ENCODE measurements at places on chromosomes 11 and 22.

- no peak for DNase-seq
These were observed 47.8 kb upstream of the A4GALT start for GRCh38 chr22:42768385-42769035.

DNA sequence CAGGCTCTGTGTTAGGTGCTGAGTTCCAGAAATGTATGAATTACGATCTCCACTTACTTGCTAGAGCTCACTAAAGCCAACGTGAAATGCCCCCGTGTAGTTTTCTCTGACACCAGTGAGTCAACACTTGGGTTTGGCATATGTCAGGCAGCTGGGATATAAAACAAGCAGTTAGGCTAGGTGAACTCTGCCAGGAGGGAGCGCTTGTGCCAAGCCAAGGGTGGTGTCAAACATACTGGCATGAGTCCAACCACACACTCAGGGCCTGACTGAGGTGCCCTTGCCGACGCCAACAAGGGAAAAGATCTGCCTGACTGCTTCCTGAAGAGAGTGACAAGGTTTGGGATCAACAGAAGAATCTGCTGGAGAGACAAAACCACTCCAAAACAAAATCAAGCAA, 167.8 kb upstream of the NARS2 start:
- peak; percentile 71 for DNase-seq

GRCh38 chr11:15985127-15985859, 371.1 kb downstream of the SOX6 start:
- DNase-seq, result no peak

GRCh38 chr11:61082931-61083531, 19.3 kb upstream of the CD5 start:
- no peak for DNase-seq

GRCh38 chr11:111846636-111847035, 24.7 kb downstream of the ALG9 start:
- no peak for DNase-seq

- DNase-seq, result peak; percentile 87
These were observed 23.5 kb downstream of the SPATA19 start for GRCh38 chr11:133821776-133822175.

DNA sequence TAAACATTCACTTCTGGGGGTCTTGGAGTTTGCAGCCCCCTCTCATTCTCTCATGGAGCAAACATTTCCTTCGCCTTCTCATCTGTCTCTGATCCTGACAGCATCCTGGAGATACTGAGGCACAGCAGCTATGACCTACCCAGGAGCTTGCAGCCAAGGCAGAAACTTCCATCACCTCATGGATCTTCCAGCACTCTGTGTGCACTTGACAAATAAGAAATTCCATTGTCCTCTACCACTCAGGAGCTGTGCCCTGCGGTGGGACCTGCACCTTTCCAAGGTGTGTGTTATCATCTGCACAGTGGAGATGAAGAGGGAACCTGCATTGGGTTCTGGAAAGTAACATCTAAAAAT, 49.1 kb downstream of the GGTLC2 start:
- DNase-seq, result no peak

DNA sequence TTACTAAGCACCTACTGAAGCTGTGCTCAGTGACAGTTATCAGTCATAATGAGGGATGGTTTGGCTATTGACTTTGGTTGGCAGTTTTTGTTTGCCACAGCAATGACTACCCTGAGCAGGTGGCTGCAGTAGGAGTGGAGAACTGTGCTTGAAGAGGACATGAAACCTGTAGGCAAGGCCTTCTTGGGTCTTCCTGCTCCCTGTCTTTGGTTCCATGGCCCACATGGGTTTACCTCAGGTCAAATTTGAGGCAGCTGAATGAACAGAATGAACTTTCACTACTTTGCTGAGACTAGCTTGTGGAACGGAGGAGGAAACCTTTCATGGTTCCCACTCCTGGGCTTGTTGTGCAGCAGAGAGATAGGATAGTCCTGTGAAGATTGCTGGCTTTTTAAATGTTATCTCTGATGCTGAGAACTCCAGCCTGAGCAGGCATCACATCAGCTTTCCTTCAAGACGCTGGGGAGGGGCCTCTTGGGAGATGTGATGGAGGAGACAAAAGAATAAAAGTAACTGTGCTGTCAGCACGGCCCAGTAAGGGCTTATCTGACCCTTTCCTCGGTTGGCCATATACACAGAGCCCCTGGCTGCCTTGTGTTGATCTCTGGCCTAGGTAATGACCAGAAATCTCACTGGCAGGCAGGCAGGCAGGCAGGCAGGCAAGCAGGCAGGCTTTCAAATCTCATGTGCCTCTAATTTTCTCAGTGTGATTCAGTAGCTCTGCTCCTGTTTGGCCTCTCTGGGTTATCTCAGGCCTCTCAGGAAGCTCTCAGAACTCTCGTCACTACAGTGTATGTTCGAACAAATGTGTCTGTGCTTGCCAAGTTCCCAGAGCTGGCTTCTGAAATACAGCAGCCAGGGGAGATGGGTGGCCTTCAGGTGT, 12.0 kb downstream of the STIM1 start:
- no peak for DNase-seq

DNA sequence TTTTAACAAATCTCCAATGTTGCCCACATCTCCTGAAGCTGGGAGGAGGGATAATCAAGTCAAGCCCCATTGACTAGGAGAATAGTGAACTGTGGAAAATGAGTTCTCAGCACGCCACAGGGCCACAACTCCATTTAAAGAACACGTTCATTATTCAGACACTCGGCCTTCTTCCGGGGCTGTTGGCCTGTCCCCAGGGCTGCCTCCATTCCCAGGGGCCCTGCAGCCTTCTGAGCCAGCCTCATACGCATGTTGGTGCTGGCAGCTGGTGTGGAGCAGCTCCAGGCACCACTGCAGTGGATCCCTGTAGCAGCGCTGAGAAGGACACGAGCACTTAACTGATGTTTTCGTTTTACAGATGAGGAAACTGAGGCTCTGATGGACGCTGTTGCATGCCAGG, 87.5 kb upstream of the RCN1 start:
- DNase-seq, result no peak

GRCh38 chr11:11366793-11367192, 13.7 kb upstream of the CSNK2A3 start:
- no peak for DNase-seq

GRCh38 chr11:134571301-134571700, 159.3 kb upstream of the B3GAT1 start:
- DNase-seq, result no peak

DNA sequence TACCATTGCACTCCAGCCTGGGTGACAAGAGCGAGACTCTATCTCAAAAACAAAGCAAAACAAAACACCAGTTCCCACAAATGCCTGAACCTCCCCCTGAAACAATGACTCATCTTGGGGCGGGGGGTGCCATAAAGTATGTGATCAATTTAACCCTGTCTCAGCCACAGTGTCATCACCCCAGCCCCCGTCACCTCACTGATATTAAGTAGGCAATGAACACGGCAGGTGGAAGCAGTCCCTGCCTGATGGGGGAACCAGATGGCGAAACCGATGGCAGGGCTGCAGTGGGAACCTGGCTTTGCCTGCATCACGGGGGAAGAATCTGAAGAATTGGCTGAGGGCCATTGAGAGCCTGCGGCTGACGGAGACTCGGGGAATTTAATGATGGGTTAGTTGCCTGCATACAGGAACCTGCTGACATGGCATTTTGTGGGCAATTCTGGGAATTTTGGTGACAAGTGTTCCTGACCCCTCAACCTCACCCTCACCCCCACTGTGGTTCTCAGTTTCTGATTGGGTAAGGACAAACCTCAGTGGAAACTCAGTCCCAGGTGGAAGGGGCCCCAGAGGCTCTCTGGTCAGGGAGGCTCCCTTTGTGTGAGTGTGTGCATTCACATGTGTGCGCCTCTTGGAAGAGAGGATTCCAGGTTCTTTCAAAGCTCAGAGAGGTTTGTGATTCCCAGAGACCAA, 39.1 kb upstream of the SHISAL1 start:
- DNase-seq, result peak; percentile 23

GRCh38 chr11:58227956-58228615, 632 bp downstream of the OR10Q1 start:
- DNase-seq, result no peak

DNA sequence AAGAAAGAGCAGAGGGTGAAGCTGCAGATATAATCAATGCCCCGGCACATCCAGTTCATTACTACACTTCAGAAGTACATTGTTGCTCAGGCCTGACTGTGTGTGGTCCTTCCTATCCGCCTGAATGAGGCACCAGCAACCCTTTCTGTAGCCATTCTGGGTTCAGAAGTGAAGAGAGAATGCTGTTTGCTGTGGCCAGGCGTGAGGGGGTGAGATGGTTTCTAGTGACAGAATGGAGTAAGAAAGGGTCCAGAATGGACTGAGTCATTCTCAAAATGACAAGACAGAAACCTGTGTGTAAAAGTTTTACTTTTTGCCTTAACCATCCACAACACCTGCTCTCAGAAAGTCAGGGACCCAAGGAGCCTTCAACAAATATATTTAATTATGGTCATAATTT, 334.8 kb downstream of the GUCY1A2 start:
- no peak for DNase-seq

GRCh38 chr11:57513911-57514537, 1.5 kb downstream of the SLC43A1 start:
- DNase-seq, result peak; percentile 41

DNA sequence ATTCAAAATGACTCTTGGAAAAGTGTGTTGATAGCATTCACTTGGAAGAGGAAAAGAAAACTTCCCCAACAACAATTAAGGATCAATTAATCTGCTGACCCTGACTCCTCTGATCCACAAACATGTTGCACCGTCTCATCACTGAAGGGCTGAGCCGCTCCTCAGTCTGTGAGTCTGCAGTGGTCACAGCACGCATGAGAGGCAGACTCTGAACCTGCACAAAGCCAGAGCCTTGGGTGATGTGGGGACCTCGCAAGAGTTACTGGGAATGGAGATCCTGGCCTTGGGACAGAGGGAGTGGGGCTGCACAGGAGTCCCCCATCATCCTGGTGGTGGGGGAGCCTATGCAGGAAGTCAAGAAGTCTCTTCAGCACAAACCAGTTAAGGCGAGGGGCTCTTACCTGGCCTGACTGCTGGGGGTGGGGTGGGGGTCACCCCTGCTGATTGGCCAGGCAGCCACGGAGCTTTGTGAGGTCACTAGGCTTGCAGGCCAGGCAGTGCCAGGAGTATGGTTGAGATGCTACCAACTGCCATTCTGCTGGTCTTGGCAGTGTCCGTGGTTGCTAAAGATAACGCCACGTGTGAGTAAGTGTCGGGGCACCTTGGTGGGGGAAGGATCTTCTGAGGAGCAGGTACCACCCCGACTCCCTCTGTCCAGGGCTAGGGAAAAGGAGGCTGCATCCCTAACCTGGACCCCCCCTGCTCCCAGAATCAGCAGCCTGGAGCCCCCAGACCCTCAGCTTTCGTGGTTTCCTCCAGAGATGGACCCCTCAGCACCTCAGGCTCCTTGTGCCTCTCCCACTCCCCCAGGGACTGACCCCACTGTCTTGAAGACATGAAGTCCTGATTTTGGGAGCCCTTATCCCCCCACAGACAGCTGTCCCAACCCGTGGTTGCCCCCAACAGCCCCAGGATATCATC, at the start of gene ACR:
ACR (plus strand) TSS at position 477 of the 921 bp plus-strand sequence; CDS start at position 509, 32 bp downstream.
- no peak for DNase-seq

GRCh38 chr11:120540744-120541465, 29.4 kb downstream of the GRIK4 start:
- no peak for DNase-seq

- no peak for DNase-seq
These were observed 97.2 kb upstream of the CEP126 start for GRCh38 chr11:101817581-101817980.

DNA sequence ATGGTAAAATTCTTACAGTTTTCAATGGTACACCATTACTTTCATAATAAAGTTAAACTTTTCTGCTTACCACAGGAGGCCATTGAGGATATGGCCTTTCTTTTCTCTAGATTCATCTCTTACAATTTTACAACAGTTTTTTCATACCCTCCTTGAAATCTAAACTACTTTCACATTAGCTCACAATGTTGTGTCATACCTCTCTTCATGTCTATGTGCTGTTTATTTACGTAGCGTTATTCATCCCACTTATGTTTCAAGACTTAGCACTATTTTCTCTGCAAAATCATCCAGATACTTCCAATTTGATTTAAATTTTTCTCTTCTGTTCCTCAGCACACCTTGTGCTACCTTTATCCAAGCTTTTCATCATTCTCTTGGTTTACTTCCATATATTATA, 123.3 kb downstream of the METTL15 start:
- no peak for DNase-seq

DNA sequence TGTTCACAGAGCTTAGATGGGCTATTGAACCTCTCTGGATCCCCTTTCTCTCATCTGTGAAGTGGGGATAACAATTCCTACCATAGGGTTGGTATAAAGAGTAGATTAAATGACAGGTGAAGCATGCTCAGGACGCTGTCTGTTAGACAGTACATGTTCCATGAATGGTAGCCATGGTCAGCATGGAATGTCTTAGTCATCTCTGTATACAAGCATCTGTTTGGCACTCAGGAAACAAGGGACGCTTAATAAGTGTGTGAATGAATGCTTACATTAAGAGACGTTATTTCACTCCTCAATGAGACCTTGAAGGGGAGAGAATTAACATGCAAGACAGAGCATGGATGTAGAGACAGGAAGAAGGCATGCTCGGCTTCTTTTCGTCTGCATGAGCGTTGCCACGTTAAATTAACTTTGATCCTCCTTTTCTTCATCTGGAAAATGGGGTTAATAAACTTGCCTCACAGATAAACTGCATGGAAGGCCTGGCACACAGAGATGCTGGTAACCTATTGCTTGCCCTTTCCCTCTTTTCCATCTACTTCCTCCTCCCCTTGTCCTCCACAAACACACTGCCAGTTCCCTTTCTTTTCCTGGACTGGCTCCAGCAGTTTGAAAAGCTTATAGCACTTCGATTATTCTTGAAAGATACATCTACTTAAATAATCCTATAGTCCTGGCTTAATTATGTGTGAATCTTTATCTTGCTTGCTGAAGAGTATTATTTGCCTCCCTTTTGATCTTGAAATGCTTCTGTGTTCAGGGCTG, 267.2 kb upstream of the MTNR1B start:
- DNase-seq, result no peak

DNA sequence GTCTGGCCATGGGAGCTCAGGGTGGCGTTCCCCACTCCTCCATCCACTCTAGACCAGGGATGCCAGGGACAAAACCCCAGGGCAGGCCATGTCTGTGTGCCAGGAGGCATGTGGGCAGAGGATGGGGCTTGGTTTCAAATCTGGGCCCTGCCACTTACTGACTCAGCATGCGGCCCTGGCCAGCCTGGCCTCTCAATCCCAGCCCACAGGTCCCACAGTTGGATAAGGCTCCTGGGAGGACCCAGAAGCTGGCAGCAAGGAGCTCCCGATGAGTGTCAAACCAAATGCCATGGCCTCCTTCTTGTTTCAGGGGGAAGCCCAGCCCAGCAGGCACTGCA, 1290.4 kb downstream of the BRD1 start:
- no peak for DNase-seq

Data from NCI-H2081 (cell line).